Retina (tissue), 1 donor: ENCODE measurements at places on chromosomes 1 and 21.

DNA sequence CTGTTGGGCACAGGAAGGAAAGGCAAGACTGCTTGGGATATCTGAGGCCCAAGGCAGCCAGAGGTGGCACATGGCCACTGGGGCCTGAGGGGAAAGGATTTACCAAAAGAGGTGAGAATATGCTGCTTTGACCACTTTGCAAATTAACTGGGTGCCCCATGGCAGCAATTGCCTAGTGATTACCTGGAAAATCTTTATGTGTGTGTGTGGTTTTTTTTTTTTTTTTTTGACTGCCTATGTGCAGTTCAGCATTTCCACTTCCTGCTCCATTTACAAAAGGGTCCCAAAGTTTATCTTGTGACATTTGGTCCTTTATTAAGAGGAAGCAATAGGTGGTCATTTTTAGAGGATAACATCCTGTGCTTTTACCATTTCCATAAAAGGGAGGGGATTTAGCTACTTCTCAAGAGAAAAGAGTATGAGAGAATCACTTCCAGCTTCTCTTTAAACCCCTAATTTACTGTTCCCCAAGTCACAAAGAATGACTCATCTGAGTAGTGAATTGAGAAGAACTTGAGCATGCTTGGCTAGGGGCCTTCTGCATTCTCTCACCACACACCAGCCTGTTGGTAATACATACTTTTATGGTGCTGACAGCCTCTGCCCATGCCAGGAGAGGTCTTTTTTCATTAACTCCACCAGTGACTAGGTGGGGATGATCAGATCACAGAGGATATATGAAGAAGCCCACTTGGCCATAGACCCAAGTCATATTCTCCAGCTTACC lies 52.1 kb downstream of the SYDE2 start:
- DNase-seq: no peak

DNA sequence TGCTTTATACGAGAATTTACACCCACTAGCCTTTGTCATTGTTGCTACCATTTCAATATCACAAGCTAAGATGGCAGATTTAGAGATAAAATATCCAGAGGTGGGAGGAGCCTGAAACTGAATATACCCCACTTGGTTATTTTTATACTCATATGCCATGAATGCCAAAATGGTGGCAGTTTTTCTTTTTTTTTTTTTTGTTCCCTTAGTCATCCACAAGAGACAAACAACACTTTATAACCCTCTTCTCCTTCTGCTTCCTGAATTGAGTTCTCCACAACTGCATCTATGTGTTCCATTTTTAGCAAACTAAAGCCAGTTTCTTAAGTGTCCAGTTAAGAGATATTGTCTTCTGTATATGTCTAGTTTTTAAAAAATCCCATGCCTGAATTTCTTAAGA lies 558.4 kb downstream of the LMO4 start:
- no peak for DNase-seq

DNA sequence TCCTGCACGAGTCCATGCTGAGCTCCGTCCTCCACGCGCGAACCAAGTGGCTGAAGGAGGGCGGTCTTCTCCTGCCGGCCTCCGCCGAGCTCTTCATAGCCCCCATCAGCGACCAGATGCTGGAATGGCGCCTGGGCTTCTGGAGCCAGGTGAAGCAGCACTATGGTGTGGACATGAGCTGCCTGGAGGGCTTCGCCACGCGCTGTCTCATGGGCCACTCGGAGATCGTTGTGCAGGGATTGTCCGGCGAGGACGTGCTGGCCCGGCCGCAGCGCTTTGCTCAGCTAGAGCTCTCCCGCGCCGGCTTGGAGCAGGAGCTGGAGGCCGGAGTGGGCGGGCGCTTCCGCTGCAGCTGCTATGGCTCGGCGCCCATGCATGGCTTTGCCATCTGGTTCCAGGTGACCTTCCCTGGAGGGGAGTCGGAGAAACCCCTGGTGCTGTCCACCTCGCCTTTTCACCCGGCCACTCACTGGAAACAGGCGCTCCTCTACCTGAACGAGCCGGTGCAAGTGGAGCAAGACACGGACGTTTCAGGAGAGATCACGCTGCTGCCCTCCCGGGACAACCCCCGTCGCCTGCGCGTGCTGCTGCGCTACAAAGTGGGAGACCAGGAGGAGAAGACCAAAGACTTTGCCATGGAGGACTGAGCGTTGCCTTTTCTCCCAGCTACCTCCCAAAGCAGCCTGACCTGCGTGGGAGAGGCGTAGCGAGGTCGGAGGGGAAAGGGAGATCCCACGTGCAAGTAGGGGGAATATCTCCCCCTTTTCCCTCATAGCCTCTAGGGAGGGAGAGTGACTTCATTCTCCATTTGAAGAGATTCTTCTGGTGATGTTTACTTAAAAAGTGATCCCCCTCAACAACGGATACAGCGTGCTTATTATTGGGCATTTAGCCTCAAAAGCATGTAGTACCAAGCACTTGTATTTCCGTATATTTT lies 991 bp downstream of the PRMT6 start:
- peak; percentile 92 for DNase-seq

DNA sequence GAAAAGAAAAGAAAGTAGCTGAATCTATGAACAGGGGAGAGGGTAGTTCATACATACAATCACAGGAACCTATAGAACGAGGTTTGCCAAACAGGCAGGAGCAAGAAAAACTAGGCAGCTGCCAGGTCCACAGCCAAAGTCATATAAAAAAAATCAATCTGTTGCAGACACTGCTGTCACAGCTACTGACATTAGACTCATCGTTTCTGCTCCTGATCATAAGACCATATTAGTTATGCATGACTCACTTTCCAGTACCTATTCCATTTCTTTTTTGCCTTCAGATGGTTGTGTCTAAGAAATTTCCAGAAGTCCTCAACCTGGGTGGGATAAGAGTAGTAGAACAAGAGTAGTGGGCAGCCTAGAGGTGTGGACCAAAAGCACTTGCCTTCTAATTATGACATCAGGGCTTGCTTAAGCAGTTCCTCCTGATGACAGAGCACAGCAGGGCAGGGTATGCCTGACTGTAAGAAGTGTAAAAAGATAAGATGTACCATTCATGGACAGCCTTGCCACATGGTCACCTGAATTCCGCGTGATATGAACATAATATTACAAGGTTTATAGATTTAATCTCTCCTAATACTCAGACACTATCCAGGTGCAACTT lies 323.2 kb upstream of the SGIP1 start:
- DNase-seq: no peak
